Stimulated activated CD8-positive, alpha-beta memory T cell treated with anti-CD3 and anti-CD28 coated beads, Interleukin-7, amount 100 ng/mL, for 1 hour (primary cell): ENCODE measurements at places on chromosomes 13 and 19.

GRCh38 chr13:45479661-45480060, 14.9 kb downstream of the COG3 start:
- no peak for DNase-seq

DNA sequence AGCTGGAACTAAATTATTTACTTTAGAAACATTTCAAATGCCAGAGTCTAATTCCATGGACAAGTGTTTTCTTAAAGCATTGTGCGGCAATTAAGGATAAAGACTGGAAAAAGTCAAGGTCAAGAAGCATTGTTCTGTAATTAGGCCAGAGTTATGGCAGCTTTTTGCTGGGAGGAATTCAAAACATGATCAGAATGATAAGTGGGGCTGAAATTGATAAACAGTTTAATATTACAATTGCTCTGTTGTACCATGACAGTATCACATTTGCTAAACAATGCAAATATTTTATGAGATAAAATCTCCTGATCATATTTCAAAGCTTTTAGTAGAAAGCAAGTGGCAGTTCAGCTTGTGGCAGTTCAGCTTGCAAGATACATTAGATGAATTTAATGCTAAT, 513.7 kb downstream of the GPC6 start:
- no peak for DNase-seq

- DNase-seq, result peak; percentile 17
Measured at GRCh38 chr19:51327066-51328001, 14.6 kb downstream of the VSIG10L start.

DNA sequence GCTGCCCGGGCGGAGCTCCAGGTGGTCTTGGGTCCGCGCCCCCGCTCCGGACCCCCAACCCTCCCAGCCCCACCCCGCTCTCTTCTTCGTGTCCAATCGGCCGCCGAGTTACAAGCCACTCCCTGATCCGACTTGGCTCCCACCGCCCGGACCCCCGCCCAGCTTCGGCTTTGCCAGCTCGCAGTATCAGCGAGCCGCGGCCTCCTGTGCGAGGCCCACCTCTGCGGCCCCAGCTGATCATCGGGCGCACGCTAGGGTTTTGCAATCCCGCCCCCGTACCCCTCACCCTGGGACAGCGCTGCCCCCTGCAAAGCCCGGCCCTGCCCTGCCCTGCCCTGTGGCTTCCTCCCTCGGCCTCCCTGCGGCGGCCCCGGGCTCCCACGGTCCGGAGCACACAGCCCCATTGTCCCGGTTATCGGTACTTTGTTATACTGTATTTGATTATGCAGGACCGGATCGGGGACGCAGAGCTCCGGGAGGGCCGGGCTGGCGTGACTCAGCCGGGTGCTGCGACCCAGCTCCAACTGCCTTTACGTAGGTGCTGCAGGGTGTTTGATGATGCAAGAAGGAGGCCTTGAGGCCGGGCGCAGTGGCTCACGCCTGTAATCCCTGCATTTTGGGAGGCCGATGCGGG, 598 bp upstream of the LPAR2 start:
- DNase-seq, result no peak

GRCh38 chr13:42276683-42277082, 4.7 kb downstream of the AKAP11 start:
- no peak for DNase-seq
